ENCODE measurements at places on chromosomes 5 and 9. TPM values are rescaled to one million over a fixed set of nuclear protein-coding genes. Genes with fewer than 3 reads are reported as not detected.
A peak's percentile ranks its signal among the peaks of the same experiment; 100 is the strongest.

DNA sequence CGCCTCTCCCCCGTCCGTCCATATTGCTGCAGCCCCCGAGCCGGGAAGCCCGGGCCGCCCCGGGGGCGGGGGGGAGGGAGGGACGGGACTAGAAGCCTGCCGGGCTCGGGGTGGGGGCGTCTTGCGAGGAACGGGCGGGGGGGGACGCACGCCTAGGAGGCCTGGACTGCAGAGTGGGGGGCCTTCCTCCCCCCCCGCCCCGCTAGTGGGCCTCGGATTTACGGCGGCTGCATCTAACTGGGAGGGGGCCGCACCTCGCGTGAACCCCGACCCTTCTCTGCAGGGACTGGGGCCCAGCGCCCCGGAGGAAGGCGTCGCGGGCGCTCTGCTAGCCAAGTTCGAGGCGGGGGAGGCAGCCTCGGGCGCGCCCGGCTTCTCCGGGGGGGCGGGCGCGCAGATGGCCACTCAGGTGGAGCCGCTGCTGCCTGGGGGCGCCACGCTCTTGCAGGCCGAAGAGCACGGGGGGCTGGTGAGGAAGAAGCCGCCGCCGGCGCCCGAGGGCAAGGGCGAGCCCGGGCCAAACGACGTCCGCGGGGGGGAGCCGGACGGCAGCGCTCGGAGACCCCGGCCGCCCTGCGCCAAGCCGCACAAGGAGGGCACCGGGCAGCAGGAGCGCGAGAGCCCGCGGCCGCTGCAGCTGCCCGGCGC, at the start of gene LARP1:
Gene LARP1, plus strand, starts transcription at position 17 of the 648 bp plus-strand sequence. Its CDS starts 381 bp downstream, at position 398.
- DNase-seq: peak; percentile 61

GRCh38 chr5:160348080-160348479, 22.3 kb downstream of the C1QTNF2 start:
- DNase-seq: no peak

GRCh38 chr9:656926-657568, 184.4 kb upstream of the DMRT1 start:
- DNase-seq: no peak

GRCh38 chr9:71368157-71368556, 246.7 kb upstream of the TRPM3 start:
- no peak for DNase-seq

GRCh38 chr9:107999011-107999410, 509.4 kb upstream of the KLF4 start:
- no peak for DNase-seq

GRCh38 chr5:99122976-99123375, 194.2 kb upstream of the CHD1 start:
- no peak for DNase-seq

DNA sequence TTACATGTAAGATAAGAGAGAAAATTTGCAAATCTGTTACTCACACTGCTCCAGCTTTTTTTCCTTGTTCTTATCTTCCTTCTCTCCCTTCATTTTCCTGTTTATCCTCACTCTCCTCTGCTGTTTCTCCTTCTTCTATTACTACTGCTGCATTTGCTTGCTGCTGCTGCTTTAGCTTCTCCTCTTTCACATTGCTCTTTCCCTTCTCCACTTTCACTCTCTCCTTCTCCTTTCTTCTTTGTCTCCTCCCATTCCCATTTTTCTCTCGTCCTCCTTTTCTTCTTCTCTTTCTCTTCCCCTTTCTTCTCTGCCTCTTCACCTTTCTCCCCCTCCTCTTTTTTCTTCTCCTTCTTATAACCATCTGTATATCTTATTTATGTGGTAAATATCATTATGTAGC, 288.6 kb downstream of the CDH9 start:
- DNase-seq: no peak

DNA sequence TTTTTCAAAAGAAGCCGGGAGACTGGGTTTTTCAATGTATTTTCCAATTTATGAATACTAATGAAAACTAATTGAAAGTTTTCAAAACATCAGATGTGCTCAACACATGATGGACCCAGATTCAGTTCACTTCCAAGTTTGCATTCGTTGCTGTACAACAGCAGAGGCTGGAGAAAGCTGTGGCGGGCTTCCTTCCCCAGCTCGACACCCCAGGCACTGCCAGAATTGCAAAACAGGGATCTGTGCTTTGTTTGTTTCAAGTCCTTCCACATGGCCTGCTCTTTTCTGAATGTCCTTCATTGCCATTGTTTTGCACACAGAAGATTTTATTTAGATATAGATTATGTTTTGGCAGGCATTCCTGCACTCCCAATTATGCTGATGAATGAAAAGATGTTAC, 30.3 kb upstream of the INSYN2B start:
- no peak for DNase-seq

DNA sequence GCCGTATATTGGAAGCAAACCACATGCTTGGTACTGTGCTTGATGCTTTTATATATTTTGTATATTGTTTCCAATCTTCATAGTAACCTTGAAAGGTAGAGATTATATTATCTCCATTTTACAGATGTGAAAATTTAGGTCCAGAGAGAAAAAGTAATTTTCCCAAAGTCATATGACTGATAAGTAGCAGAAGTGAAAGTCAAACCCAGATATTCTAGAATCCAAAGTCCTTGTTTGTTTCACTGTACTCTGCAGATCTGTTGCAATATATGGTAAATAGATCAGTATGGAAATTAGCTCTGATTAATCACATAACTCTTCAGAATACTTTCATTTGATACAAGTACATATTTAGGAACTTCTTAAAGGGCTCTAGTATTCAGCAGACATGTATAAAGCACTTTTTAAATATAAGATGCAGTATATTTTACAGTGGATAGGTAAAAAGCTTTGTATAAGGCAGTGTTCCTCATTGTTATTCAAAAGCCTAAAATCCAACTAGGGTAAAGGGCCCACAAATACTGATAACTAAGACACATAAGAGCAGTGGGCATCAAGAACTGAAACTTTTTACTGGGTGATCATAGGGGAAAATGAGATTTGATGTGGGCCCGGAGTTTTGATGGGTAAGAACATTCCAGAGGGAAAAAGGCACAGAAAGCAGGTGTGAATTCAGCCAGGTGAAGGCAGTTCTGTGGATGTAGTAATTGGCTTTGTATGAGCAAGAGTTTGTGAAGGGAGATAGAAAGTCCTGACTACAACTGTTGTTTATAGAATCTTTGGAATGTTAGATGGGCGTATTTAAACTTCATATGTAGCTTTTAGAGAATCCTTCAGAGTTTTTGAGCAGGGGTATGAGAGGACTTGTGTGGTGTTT, 25.0 kb downstream of the NDFIP1 start:
- DNase-seq: no peak

DNA sequence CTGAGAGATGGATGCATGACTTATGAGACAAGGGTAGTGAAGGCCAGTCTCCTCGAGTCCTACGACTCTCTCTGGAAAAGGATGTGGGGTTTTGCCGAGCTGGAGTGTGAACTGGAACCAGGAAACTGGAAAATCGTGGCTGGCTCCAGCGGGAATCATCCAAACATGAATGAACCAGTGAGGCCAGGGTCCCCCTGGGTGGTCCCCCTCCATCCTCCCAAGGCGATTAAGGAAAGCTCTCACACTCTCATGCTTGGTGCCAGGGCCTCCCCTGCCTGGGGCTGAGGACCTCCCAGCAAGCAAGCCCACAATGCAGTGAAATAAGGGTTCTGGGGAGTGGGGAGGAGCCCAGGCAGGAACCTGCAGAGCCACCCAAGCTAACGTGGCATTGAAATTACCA, 9.6 kb upstream of the AMBP start:
- no peak for DNase-seq

DNA sequence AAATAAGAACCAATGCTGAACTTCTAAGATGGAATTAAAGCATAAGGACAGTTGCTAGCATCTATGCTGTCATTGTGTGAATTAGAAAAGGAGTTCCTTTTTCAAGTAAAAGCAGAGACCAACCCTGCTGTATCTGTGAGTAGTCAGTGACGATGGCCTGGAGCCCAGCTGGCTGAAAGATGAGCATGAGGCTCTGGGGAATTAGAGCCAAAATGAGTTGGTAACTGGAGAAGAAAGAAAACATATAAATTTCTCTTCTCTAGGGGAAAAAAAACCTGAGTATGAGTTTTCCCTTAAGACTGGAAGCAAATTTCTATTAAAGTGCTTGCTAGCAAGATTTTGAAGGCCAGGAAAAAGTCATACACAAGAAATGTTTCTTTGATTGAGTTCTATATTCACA, 1.6 kb upstream of the SPZ1 start:
- peak; percentile 72 for DNase-seq

DNA sequence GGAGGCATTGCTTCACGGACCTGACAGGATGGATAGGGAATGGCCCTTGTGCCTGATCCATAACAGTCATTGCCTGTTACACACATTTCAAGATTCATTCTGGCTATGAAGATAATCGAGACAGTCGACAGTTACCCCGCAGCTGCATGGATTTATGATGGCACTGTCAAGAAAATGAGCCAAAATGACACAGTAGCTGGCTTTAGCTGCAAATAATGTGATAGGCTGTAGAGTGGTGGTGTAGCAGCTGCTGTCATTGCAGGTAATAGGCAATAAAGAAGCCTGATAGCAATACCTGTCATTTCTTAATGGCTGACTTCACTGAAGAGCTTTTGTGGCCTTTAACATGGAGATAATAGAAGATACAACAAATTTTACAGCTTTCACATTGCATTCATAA, 1085.2 kb upstream of the ARRDC3 start:
- no peak for DNase-seq

- DNase-seq: peak; percentile 11
Observed at GRCh38 chr5:39721394-39721793, 296.6 kb upstream of the DAB2 start.

DNA sequence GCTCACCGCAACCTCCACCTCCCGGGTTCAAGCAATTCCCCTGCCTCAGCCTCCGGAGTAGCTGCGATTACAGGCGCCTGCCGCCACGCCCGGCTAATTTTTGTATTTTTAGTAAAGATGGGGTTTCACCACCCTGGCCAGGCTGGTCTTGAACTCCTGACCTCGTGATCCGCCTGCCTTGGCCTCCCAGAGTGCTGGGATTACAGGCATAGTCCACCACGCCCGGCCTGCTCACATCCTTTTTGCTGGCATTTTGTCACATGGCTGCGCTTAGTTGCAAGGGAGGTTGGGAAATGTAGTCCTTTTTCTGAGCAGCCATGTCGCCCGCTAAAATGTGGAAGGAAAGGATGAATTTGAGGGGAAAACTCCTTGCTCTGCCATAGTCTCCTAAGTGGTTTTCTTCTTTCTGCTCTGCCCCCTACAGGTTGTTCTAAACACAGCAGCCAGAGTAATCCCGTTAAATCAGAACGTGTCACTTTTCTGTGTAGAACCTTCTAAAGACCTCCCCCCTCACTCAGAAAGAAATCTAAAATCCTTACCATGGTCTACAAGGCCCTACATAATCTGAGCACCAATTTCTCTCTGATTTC, 57.8 kb upstream of the HSPA9 start:
- DNase-seq: peak; percentile 64

- no peak for DNase-seq
Observed at GRCh38 chr5:158967541-158967940, 132.2 kb downstream of the EBF1 start.

DNA sequence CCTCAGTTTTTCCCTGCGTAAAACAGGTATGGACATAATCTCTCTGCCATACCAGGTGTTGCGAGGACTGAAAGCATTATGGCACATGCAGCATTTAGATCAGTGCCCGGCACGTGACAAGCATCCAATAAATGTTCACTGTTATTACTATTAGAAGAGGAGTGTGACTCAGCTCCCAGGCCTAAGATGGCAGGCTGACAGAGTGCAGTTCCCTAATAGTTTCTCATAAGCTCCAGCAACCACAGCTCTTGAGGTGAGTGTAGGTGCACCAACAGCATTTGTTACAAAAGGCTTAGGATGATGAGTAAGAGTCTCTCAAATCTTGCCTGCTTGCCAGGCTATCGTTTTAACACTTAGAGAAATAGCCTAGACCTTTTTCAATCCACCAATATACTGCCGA, 28.9 kb upstream of the GLIS3 start:
- DNase-seq: no peak

DNA sequence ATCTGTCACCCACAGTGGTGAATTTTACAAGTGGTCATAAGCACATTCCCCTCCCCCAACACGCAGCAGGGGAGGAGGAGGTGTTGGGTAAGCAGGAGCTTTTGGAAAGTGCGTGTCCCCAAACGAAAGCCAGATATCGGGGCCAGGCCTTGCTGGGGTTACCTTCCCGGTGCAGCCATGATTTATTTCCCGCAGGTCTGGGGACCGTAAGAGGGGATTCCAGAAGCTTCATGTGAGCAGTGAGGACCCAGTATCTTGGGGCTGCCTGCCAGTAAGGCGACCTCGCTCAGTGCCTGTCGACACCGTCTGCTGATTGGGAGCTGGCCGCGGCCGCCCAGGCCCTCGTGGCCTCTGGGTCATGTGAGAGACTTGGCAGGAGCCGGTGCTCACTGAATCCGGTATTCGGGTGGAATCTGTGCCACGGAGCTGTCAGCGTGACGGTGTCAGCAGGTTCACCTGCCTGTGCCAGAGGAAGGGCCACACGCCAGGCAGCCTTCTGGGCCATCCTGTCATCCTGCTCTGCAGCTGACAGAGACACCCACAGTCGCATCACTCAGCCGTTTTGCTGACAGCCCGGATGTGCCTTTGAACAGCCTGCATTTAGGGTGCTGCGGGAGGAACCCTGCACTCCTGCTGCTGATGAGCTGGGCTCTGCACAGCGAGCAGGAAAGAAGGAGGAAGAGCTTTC, 37.3 kb downstream of the SEC61B start:
- peak; percentile 22 for DNase-seq

- no peak for DNase-seq
Observed at GRCh38 chr5:118722122-118723020, 266.0 kb downstream of the DTWD2 start.

- DNase-seq: no peak
Observed at GRCh38 chr5:96763026-96763425, 44.7 kb downstream of the ERAP1 start.

DNA sequence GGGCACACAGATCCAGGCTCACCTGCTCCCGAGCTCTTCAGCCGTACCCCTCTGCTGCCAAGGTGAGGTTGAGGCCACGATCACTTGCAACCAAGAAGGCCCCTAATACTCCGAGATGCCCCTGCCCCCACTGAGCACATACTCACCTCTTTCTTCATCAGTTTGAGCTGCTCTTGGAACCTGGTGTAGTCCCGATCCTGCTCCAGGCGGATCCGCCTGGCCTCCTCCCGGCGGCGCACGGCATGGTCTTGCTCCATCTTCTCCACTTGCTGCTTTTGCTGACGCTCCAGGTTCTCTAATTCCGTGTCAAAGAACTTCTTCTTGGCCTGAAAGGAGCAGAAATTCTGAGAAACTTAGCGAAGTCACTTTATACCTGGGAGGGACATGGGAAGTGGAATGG, 75.7 kb upstream of the FBXW11 start:
- no peak for DNase-seq

GRCh38 chr5:117039035-117039434, 464.4 kb upstream of the SEMA6A start:
- DNase-seq: no peak

Gene CTNND2
- total RNA-seq: 134 TPM

Gene PLAC8L1
- 2.2 TPM for total RNA-seq

Gene IFNA2
- total RNA-seq: not detected

Gene FAT2
- 0.02 TPM for total RNA-seq

Gene FRRS1L
- total RNA-seq: 4.4 TPM

Gene MCTP1
- 1.7 TPM for total RNA-seq

Gene MBLAC2
- total RNA-seq: 2.6 TPM

Gene GHR
- total RNA-seq: not detected

Gene IRF1
- 2.8 TPM for total RNA-seq

Gene EGFLAM
- total RNA-seq: 13.2 TPM

Gene CBY3
- total RNA-seq: not detected

Gene SARDH
- 2.0 TPM for total RNA-seq

Gene STK32A
- 3.2 TPM for total RNA-seq

Gene FAM114A2
- total RNA-seq: 25.8 TPM

Measured in glutamatergic neuron (in vitro differentiated cells).